ENCODE measurements at places on chromosomes 2 and 18.

DNA sequence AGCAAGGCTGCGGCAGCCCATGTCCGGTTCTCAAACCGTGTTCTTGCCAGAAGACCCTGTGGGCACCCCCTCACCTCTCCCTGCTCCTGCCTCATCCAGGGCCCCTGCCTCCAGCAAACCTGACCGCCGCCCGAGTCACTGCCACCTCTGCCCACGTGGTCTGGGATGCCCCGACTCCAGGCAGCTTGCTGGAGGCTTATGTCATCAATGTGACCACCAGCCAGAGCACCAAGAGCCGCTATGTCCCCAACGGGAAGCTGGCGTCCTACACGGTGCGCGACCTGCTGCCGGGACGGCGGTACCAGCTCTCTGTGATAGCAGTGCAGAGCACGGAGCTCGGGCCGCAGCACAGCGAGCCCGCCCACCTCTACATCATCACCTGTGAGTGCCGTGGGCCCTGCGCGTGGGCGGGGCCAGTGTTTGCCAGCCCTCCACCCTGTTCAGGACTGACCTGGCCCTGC is 32.2 kb downstream of the MTERF4 start:
- no peak for DNase-seq

- no peak for DNase-seq
Observed at GRCh38 chr2:21220930-21221329, 97.2 kb downstream of the TDRD15 start.

- peak; percentile 3 for DNase-seq
Observed at GRCh38 chr2:144152817-144153271, 367.1 kb downstream of the ZEB2 start.

DNA sequence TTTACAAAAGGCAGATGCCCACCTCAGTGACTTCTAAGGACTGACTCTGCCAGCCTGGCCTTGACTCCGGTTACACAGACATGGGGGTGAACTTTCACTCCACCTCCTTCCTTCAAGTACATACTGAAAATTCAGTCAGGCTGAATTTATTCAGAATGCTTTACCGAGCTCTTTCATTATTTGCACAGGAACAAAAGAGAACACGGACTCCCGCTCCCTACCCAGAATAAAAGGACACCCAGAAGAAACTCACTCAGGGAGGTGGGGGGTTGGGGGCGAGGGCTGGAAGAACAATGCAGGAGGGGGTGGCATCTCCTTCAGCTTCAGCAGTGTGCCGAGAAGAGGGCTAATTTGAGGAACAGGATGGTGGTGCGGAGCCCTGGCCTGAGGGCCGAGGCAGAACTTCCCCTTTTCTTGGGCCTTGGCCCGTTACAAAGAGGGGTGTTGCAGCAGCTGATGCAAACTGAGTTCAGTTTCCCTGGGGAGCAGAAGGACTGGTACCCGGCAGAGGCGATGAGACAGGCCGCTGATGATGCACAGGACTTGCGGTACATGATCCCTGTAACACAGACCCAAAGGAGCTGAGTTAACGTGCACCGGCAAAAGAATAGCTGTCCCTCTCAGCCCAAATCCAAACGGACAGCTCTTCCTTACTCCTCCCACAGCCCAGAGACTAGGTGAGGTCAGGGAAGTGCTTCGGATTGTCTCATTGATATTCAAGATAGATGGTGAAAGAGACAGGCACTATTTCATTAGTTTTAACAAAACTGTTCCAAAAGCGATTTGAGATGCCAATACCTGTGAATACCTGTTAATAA is 24.1 kb downstream of the LYPD1 start:
- DNase-seq, result peak; percentile 63

- peak; percentile 43 for DNase-seq
Observed at GRCh38 chr2:64766841-64767669, 113.3 kb upstream of the SERTAD2 start.

DNA sequence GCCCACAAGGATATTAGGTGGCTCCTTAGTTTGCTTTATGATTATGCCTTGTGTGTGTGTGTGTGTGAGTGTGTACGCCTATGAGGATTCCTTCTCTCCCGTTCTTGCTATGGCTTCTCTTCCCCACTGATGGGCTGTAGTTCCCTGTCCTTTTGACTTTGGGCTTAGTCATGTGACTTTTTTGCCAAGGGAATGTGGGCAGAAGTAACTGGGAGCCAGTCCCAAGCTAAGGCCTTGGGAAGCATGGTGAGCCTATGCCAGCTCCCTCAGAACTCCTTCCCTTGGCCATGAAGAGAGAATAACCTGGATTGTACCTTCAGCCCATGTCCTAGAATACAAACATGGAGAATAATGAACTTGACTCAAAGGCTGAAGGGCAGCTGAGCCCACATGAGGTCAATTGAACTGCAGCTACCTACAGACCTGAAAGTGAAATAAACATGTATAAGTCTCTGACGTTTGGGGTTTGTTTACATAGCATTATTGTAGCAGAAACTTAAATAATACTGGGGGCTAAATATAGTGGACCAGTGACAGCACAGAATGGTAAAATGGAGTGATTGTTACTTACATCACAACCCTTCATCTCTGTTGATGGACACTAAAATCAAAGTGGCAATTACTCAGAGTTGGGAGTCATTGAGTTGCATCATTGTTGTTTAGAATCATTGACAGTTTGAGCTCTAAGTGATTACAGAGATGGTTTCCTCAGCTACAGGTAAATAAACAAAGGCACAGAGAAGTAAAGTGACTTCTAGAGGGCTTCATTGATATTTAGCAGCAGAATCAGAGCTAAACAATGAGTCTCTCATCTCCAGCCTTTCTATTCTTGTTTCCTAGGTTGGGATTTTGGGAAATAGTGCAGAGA is 15.3 kb upstream of the IL36G start:
- DNase-seq, result no peak

- DNase-seq, result no peak
Observed at GRCh38 chr18:46577546-46577945, 79.5 kb downstream of the LOXHD1 start.

DNA sequence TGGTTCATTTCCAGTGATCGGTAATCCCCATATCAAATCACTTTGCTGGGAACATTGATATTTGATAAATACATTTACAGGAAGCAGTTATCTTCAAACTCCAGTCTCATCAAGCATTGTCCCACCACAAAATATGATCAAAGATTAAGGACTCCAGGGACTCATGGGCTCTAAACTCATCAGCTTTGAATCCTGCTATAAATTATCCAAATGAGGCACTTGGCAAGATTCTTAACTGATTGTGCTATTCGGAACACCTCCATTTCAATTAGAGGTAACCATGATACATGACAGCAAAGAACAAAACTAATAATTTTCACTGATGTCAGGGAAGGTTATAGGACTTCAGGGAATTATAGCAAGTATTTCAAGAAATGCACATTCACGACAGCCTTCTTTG is 1088.1 kb upstream of the PIK3C3 start:
- no peak for DNase-seq

DNA sequence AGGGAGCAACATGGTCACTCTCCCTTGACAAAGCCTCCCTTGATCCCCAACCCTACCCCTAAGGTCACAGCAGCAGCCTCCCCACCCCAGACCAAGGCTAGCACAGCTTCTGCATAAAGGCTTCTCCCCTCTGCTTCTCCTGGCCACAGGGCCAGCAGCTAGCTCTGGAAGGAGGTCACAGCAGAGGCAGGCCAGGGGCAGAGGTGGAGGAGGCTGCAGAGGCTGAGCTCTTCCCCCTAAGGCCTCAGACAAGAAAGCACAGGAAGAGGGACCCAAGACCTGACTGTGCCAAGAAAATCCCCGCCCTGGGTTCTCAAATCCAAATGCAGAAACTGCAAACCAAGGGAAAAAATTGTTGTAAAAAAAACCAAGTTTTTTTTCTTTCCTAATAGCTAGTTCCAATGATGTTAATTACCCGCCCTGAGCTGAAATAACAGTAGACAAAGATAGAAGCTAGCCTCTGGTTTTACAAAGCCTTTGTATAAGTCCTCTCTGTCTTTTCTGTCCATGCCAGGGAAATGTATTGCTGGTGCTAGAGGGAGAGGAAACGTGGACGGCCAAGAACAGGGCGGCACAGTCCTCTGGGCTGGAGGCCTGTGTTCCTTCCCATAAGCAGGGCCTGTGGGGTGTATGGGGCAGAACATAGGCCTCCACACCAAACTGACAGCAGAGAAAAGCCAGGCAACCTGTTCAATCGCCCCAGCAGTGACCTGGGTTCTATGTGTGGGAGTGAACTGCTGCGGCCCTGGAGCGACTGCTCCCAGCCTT is 79.5 kb downstream of the POLR1A start:
- DNase-seq, result no peak

DNA sequence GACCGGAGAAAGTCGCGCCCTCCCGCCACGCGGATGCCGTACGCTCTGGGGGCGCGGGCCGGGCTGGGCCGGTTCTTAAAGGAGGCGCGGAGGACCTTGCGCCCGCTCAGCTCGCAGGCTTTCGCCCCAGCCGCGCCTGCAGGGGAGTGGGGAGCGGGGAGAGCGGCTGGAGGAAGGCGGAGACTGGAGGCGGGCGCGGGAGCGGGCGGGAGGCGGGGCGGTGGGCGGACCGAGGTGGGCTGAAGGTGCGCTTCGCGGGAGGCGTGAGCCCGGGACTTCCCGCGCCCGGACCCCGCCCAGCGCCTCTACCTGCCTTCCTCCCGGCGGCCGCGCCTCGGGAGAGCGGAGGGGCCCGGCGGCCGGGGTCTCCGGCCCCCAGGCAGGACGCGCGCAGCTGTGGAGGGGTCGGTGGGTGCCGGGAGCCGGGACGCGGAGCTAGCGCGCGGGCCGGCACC is at the start of gene ADRA2B:
TSS of gene ADRA2B (minus strand) at position 148 of the 455 bp plus-strand sequence. CDS start 422 bp downstream, outside the sequence.
- peak; percentile 84 for DNase-seq

- DNase-seq, result no peak
Observed at GRCh38 chr2:45978302-45978859, 318.8 kb upstream of the EPAS1 start.

DNA sequence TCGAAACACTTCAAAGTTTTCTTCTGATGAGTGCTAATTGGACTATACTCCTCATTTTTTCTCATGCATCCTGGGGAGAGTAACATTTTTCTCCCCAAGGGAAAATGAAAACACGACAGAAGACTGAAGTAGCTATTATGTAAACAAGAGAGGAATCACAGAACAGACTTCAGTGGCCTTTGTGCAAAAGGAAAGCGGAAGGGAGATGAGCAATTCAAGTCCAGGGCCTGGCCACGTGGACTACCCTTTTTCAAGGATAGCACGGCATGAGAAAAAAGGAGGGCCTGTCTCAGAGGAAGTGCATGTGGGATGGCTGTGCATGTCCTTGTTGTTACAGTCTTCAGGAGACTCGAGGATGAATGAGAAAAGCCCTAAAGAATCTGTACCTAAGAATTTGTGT is 43.8 kb upstream of the KCNE4 start:
- no peak for DNase-seq

GRCh38 chr2:237156031-237156856 is 70.6 kb downstream of the COPS8 start:
- no peak for DNase-seq

DNA sequence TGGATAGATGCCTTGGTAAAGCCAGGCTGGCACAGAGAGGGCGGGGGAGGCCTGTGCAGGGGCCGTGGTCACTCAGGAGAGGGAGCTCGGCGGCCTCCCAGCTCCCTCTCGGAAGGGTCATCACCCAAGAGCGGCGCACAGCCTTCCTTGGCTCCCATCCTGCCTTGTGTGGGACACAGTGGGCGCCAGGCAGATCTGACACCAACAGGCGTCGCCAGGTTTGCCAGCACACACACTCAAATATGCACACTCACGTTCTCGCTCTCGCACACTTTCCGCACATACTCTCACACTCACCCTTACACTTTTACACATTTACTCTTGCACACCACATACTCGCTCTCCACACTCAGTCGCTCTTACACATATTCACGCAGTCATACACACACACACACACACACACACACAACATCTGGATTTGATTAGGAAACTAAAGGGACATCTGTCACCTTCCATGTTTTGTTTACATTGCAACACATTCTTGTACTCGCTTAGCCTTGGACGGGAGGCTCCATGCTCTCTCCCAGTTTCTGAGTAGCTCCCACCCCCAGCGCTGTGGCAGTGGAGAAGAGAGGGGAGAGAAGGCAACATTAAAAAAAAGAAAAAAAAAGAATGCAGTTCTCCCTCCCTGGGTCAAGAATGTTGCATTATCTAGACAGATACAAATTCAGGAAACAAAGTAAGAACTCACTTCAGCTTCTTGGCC is 10.5 kb downstream of the CHMP1B start:
- no peak for DNase-seq

DNA sequence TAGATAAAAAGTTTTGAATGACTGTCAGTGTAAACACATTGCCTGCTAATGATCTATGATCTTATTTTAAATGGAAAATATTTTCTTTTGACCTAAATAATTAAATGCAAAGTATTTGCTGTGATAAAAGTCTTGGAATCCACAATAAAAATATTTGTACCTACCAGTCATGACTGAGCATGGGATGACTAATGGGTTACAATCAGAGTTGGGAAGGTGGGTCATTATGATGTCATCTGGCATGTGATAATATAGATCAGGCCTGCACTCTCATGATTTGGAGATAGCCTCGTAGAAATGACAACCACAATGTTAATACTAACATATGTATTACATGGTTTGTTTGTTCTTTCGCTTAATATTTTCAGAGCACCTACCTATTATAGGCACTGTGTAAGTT is 848.8 kb upstream of the KLHL29 start:
- no peak for DNase-seq

GRCh38 chr18:69680123-69680522 is 267.6 kb downstream of the CD226 start:
- DNase-seq, result no peak

DNA sequence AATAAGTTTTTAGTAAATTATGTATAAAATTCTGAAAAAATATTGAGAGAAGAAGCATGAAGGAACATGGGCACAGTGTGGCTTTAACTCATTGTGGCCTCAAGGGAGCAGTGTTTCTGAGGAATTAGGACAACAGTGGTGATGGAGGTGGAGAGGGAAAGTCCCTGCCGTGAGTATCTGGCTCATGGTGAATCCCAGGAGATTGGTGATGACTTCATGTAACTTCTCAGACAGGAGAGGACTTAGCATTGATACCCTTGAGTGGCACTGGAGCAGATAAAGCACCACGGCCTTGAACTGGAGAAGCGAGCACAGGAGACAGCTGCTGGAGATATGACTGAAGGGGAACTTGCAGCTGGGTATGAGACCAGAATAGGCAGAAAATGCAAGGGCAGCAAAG is 35.0 kb upstream of the LRP1B start:
- peak; percentile 2 for DNase-seq

DNA sequence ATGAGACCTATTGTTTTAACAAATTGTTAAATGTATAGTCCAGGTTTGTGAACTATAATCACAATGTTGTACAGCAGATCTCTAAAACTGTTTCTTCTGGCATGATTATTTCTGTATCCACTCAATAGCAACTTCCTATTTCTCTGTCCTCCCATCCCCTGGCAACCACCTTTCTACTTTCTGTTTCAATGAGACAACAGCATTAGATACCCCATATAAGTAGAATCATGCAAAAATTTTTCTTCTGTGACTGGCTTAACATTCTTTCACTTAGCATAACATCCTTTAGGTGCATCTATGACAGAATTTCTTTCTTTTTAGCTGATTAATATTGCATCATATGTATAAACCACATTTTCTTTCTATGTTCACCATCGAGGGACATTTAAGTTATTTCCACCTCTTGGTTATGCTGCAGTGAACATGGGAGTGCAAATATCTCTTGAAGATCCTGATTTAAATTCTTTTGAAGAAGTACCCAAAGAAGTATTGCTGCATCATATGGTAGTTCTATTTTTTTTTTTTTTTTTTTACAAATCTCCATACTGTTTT is 713.5 kb downstream of the LRP1B start:
- no peak for DNase-seq

All from germinal center (tissue), 1 donor.